ENCODE measurements at places on chromosomes 1 and 21.

DNA sequence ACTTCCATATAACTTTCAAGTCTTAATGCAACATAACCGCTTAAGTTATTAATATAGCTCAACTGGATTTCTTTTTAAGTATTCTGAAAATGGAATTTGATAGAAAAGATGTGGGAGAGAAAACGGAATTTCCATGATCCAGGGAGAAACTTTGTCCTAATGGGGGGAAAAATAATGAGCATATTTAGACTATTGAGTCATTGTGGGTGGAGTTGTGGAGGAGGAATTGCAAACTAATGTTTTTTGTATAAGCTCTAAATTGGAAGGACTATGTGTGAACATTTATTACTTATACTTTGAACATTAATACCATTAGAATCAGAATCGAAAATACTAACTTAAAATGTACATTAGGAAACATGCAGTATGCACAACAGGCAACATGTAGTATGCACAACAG is 159.9 kb upstream of the NEGR1 start:
- DNase-seq = peak; percentile 41

DNA sequence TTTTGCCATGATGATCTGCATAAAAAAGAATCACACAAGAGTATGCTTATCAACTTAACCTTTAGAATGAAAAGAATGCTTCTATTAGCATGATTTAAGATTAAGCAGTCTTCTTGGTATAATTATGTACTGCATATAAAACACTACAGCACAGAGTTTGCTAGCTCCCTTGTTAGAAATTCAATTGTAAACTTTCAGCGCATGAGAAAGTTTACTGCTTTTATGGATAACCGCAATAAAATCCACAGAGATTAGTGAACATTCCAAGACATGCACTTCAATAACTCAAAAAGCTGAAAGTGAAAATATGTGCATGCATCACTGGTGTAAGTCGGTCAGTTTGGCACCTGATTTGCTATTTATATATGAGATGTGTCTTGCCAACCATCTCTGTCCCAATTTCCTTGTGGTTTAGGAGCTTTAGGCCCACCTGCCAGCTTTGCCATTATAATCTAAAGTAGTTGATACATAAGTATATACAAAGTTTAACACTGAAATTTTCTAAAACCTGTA is 16.9 kb downstream of the CCT8 start:
- DNase-seq = no peak

DNA sequence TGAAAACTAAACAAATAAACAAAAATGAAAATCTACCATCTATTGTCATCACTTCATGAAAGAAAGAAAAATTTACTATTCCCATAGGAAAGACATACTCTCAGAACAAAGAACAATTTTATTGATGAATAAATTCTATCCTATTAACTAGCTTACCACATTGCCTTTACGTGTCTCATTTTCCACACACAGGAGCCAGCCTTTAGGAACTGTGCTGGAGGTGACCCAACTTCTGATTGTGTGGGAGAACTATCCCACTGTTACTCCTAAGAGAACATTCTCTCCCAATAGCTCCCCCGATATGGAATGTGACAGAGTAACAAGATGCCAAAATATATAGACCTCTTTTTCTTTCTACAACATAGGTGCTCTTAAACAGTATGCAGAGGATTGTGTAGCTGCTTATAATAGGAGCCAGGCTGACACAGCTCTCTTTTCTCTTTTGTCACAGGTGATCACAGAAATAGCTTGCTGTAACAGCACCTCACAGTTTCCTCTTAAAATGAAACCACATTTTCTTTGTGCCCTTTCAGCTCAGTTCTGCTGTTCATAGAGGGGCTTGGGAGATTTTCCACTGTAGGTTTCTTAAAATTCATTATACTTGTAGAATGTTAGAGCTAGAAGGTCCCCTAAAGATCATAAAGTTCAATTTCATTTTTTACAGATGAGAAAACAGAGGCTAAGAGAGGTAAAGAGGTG is 35.5 kb downstream of the C21orf91 start:
- no peak for DNase-seq

GRCh38 chr1:88462096-88462487 is 222.0 kb upstream of the PKN2 start:
- no peak for DNase-seq

DNA sequence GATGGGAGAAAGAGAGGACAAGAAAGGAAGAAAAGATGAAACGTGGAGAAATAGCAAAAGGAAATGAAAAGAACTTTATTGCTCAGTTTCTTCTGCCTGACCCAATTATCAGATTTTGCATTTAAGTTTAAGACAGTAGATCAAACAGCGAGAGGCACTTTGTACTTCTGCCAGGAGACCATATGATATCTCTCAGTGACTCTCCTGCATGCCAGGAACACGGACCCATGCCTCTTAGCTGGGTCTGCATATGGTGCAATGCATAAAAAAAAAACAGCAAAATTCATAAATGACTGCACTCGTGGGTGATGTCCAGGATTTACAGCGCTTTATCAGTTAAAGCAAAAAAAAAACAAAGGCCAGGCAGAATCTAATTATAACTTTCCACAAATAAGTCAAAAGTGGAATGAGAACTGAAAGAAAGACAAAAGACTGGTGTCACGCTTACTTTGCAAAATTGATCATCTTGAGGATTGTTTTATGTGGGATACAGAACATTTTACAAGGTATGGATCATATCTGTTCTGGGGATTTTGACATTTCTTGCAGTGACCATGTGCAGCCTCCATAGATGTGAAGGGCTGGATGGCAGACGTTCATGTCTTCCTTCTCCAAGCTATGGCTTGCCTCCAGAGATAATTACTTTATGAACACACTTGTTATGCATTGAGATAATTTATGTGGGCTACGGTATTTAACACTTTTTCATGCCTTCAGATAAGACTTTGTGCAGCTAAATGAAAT is 79.5 kb downstream of the RUNX1 start:
- DNase-seq = no peak

DNA sequence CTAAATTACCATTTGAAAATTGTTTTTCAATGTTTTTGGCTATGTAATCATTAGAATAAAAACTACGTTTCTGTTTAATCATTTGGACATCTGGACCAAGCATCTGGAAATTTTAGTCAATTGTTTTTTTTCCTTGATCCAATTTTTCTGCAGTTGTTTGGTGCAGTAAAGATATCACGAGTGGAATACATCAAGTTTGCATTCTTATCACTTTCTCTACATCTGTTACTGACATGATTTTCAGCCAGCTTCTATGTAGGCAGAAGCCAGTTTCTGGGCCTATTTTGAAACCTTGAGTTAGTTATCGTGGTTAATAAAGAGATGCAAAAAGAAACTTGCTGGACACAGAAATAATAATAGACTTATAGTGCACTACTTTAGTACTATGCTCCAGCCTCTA is 277.9 kb upstream of the ADAMTS5 start:
- DNase-seq = no peak

DNA sequence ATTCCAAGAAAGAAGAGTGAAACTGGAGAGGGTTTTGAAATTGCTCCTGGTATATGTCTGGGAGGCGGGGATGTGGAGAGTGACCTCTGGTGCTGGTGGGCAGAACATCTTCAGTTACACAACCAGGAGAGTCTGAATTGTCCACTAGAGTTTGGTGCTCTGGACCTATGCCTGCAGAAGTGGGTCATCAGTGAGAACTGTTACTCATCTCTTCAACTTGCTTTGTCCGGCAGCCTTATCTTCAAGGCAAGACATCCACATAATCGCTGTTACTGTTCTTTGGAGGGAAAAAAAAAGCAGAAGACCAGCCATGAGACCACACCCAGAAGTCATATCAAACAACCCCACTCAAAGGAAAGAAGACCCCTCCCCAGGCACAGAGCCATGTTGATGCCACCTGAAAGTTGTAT is 14.9 kb downstream of the SH2D1B start:
- peak; percentile 31 for DNase-seq

DNA sequence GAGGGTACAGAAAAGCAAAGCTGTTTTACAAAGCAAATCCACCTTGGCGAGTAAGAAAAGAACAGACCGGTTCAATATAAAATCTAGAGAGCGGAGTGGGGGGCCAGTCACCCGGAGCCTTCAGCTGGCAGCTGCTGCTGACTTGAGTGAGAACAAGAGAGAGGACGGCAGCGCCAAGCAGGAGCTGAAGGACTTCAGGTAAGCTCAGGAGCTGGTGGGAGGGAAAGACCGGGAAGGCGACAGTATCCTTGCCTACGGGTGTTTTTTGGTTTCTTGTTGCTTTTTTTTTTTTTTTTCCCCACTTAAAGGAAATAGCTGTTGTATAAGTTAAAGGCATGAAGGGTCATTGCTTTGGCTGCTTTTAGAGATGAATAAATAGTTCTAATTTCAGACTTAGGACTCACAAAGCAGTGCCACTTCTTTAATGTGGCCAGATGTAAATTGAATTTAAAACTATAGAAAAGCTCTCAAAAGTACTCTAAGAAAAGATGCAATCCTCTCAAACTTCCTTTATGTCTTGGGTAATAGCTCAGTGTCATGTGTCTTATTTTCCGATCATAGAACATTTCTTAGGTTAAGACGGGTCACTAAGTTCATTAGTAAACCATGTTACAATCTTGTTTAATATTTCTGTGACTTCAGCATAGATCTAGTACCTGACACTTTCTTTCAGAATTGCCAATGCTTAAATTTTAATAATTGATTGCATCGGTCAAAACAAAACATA is 82.8 kb downstream of the PRDM2 start:
- DNase-seq = no peak

DNA sequence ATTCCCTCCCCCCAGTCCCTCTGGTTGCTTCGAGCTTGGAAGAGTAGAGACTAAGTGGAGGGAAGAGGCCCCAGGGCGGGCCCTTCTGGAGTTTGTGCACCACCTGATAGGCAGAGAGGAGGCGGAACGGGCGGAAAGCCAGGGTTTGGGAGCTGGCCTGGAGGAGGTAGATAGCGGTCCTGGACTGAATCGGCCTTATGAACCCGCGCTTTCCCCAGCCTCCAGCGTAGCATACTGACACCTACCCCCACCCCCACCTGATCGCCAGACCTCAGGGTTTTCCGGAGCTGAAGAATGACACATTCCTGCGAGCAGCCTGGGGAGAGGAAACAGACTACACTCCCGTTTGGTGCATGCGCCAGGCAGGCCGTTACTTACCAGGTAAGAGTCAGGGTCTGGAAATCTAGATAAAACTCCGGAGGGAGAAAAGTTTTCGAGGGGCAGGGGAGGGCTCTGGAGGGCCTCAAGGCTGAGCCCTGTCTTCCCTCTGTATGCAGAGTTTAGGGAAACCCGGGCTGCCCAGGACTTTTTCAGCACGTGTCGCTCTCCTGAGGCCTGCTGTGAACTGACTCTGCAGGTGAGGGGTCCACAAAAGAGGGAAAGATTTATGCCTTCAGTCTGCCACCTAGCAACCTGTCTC is 705 bp downstream of the UROD start:
- peak; percentile 79 for DNase-seq

- peak; percentile 78 for DNase-seq
These were observed 10.7 kb upstream of the COL16A1 start for GRCh38 chr1:31714442-31715086.

DNA sequence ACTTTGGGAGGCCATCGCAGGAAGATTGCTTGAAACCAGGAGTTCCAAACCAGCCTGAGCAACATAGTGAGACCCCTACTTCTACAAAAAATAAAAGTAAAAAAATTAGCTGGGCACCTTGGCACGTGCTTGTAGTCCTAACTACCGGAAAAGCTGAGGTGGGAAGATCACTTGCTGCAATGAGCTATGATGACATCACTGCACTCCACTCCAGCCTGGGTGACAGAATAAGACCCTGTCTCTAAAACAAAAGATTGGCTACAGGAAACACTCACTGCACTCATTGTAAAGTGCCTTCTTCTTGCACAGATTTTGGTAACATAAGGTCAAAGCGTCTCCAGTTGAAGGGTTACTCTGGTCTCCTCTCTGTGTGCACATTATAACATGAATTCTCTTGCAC is 305.7 kb downstream of the TM2D1 start:
- DNase-seq = no peak

- no peak for DNase-seq
These were observed 99.1 kb upstream of the CTTNBP2NL start for GRCh38 chr1:112296908-112297307.

- DNase-seq = no peak
These were observed 14.0 kb upstream of the CTRC start for GRCh38 chr1:15424146-15424667.

GRCh38 chr1:72282271-72283021 is at the start of gene NEGR1:
NEGR1 (minus strand) TSS chr1:72282539.
- peak; percentile 97 for DNase-seq
